ENCODE measurements at places on chromosomes 6 and 20. TPM values are rescaled to one million over a fixed set of nuclear protein-coding genes. Genes with fewer than 3 reads are reported as not detected.

RPL10A gene
- total RNA-seq: 2,423 TPM

TBX18 gene
- total RNA-seq: 8.2 TPM

CST7 gene
- total RNA-seq: not detected

ROS1 gene
- total RNA-seq: under 0.01 TPM

ATP9A gene
- 64.9 TPM for total RNA-seq

TNFRSF6B gene
- 0.52 TPM for total RNA-seq

CST9L gene
- total RNA-seq: not detected

SLC17A2 gene
- not detected for total RNA-seq

TAGAP gene
- not detected for total RNA-seq

SRSF12 gene
- not detected for total RNA-seq

NFATC2 gene
- total RNA-seq: 0.09 TPM

FOXA2 gene
- total RNA-seq: 0.09 TPM

SAMD3 gene
- total RNA-seq: 4.4 TPM

SLC22A2 gene
- total RNA-seq: not detected

ZNF165 gene
- total RNA-seq: 0.52 TPM

CD93 gene
- under 0.01 TPM for total RNA-seq

SIRPB1 gene
- 0.17 TPM for total RNA-seq

GPX5 gene
- total RNA-seq: not detected

NEU1 gene
- total RNA-seq: 73.7 TPM

TTI1 gene
- 16.5 TPM for total RNA-seq

PAK5 gene
- total RNA-seq: not detected

SIRPD gene
- not detected for total RNA-seq

MAP3K5 gene
- 15.5 TPM for total RNA-seq

OR2B2 gene
- total RNA-seq: not detected

TRDN gene
- total RNA-seq: not detected

DCBLD1 gene
- total RNA-seq: 13.9 TPM

KHDC1 gene
- 4.6 TPM for total RNA-seq

PRSS16 gene
- total RNA-seq: not detected

RBPJL gene
- total RNA-seq: not detected

PNLDC1 gene
- total RNA-seq: 2.0 TPM

ARMH2 gene
- total RNA-seq: not detected

All from bronchial smooth muscle cell (primary cell).